ENCODE measurements at places on chromosomes 5 and 9.

DNA sequence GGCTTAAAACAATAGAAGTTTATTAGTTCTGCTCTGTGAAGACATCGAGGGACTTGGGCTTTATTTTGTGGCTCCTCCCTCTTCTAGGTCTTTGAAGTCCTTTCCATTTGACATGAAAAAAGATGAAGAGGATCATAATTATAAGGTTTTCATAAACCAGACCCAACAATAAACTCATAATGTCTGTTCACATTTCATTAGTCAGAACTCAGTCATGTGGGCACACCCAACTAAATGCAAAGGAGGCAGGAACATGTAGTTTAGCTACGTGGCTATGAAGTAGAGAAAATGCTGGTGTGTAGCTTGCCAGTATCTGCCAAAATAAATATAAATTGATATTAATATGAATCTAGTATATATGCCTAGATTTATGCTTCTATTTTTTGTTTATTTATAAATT is 393.9 kb upstream of the C9orf72 start:
- no peak for DNase-seq

GRCh38 chr9:131645078-131645776 is 94.6 kb downstream of the RAPGEF1 start:
- no peak for DNase-seq

DNA sequence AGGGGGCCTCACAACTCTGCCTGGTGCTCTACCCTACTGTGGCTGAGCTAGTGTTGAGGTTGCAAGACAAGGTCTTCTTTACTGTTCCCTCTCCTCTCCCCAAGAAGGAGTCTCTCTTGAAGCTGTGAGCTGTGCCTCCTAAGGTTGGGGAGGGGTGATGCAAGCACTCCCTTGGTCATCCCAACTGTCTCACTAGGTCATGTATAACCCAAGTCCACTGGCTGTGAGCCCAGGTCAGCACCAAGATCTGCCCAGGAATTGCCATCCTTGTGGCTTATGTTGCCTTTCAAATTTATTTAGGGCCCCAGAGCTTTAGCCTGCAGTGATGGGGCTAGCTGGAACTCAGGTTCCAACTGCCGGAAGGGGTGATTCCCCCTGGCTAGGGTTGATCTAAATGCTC is 10.3 kb upstream of the YTHDC2 start:
- no peak for DNase-seq

GRCh38 chr9:134984372-134985265 is 66.9 kb upstream of the FCN1 start:
- DNase-seq = no peak

DNA sequence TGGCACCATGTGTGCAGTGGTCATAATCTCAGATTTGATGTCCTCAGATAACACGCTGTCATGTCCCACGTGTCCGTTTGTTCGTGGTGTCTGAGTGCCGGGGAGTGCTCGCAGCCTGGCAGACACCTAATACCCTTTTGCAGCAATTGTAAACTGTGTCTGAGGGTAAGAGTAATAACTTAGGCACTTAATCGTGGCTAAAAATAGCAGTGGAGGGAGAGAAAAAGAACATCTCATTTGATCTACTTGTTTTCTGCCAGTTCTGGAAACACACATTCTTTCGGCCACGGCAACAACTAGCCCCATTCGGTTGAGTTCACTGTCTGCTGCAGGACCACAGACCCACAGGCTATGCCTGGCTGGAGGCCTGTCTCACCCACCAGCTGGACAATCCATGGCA is 16.5 kb downstream of the ADCY2 start:
- no peak for DNase-seq

DNA sequence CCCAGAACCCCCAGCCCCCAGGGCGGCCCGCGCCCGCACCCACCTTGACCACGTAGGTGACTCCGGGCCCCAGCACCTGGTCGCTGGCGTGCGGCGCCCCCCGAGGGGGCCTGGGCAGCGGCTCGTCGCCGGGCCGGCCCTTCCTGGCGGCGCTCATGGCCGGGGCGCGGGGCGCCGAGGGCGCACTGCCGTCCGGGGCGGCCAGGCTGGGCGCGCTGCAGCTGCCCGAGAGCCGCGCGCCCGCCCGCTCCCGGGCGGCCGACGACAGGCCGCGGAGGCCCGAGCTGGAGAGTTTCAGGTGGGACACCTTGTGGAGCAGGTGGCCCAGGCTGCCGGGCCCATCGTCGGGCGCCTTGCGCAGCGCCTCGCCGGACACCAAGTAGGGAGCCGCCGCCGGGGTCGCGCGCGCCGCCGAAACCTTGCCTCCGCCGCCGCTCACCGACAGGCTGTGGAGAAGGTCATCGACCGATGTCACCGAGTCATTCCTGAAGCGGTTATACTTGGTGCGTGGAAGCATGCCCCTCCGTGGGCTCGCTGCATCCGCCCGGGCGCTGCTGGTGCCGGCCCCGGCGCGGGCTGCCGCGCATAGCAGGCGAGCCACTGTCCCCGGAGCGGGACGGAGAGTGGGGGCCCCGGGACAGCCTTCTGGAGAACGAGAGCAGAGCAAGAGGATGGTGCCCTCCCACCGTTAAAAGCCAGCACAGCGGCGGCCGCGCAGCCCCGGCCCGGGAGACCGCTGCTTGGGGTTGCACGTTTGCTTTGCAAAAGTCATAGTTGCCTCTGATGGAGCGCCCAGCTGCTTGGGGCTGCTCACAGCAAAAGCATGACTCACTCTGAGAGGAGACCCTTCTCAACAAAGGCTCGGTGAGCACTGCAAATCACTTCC is at the start of gene SHC3:
Gene SHC3, minus strand, starts transcription at position 875 of the 886 bp plus-strand sequence. Its CDS starts 358 bp downstream, at position 517.
- no peak for DNase-seq

DNA sequence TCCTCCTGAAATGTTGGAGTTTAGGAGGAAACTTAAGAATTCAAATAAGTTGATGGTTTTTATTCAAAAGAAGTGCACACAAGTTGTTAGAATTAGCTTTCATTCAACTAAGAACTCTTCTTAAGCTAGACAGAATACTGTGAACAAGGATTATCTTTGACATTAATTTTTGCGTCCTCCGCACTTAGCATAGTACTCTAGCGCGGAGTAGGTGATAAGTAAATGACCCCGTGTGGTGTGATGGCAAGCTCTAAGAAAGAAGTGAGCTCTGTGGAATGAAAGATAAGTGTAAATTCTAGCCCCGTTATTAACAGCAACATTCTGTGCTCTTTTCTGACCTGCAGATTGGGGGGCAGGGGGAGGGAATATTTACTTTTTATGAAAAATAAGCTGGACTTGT is 1.0 kb downstream of the BRIX1 start:
- no peak for DNase-seq

- no peak for DNase-seq
Measured at GRCh38 chr5:160450164-160450932, 28.7 kb downstream of the PTTG1 start.

DNA sequence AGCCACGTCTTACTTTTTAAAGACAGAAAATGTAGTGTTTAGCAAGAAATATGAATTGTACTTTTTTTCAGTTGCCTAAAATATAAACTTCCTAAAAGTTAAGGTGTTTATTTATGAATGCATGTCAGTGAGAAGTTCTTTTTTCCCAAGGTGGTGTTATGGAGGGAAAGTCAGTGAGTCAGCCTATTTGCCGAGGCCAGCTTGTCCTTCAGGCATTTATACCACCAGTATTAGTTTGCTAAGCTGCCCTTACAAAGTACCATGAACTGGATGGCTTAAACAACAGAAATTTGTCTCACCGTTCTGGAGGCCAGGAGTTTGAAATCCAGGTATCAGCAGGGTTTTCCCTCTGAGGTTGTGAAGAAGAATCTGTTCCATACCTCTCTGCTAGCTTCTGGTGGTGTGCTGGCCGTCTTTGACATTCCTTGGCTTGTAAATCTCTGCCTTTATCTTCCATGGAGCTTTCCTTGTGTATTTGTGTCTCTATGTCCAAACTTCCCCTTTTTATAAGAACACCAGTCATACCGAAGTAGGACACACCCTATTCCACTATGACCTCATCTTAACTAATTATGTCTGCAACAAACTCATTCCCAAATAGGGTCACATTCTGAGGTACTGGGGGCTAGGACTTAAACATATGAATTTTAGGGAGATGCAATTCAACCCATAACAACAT is 38.4 kb downstream of the PRKACG start:
- DNase-seq = no peak

DNA sequence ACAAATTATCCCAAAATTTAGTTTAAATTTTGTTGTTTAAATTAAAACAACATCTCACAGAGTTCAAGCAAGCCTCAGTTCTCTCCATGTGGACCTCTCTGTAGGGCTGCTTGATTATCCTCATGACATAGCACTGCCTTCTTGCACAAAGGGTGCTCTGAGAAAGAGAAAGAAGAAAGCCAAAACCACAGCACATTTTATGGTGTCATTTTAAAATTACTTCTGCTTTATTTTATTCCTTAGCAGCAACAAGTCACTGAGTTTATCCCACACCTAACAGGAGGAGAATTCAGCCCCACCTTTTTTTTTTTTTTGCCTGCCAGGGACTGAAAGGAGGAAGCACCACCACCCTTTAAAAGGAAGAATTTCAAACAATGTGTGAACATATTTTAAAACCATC is 12.8 kb upstream of the KCNV2 start:
- no peak for DNase-seq

GRCh38 chr5:123810746-123811340 is 298.9 kb downstream of the CSNK1G3 start:
- DNase-seq = no peak

GRCh38 chr9:128416432-128417019 is 4.1 kb upstream of the CERCAM start:
- DNase-seq = no peak

GRCh38 chr9:102403514-102403913 is 591.6 kb upstream of the CYLC2 start:
- DNase-seq = no peak

DNA sequence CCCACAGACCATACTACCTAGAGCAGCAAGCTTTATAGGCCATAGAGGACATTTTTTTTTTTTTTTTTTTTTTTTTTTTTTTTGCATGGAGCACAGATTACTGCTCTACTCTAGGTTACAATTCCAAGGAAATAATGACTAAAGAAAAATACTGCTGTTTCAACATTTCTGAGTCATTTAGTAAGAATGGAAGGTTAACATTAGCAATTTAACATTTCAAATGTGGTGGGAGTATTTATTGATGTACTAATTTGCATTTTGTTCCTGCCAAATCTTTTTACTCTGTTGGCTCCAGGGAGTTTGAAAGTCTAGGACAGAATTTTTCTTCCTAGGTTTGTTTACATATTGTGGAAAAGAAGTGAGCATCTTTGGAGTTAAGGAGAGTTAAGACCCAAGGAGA is 142.1 kb upstream of the CCDC152 start:
- no peak for DNase-seq

GRCh38 chr5:87394411-87395165 is 18.1 kb downstream of the CCNH start:
- DNase-seq = no peak

DNA sequence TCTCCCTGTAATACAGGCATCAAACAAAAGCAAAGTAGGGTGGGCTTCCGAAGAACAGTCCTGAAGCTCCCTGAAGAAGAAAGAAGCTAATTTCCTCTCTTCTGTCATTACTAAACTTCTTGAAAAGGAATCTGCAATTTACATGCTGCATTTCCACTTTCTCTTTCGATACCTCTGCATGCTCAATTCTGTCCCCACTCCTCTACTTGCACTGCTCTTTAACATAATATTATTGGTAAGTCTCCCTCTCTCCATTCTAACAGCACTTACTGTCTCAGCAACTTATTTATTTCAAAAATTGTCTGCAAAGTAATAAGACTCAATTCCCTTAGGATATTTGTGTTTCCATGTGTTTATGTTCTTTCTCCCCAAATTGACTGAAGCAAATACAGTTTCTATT is 3.9 kb upstream of the PLPP1 start:
- no peak for DNase-seq

GRCh38 chr9:21835121-21835520 is 32.7 kb downstream of the MTAP start:
- no peak for DNase-seq

- DNase-seq = no peak
Measured at GRCh38 chr5:38925154-38925925, 79.5 kb downstream of the OSMR start.

- no peak for DNase-seq
Measured at GRCh38 chr9:6805532-6805931, 47.8 kb downstream of the KDM4C start.

- DNase-seq = no peak
Measured at GRCh38 chr5:77859306-77859705, 83.2 kb upstream of the TBCA start.

DNA sequence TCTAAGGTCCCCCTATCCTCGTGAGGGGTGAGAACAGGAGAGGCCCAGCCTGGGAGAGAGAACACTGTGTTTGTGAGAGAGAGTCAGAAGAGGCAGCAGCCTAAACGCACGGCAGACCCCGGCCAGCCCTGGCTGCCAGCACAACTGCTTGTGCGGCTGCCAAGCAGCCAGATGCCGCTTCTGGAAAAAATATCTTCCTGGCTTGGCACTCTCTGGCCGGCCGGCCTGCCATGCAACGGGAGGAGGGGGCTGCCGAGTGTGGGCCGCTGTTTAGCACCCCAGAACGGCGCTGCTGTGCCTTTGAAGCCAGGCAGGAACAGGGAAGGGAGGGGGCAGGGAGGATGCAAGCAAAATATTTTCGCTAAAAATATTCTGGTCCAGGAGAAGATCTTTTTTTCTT is 105.0 kb downstream of the FGF18 start:
- no peak for DNase-seq

- DNase-seq = peak; percentile 4
Measured at GRCh38 chr5:63125862-63126261, 547.2 kb downstream of the LRRC70 start.

DNA sequence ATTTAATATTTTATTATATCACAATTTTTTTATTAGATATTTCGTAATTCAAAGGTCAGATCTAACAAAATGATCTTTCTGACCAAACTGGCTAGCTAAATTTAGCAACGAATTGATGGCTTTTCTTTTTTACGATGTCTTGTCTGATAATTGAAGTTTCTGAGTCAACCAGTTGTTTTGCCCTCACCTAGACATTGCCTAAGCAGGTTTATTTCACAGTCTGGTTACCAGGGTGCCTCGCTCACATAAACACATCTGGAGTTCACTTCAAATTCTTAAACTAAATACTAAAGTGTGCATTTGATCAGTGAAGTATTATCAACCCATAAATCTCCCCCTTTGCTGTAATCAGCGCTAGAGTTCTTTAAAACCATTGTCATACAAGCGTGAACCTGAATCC is 448.3 kb downstream of the TLE4 start:
- DNase-seq = no peak

DNA sequence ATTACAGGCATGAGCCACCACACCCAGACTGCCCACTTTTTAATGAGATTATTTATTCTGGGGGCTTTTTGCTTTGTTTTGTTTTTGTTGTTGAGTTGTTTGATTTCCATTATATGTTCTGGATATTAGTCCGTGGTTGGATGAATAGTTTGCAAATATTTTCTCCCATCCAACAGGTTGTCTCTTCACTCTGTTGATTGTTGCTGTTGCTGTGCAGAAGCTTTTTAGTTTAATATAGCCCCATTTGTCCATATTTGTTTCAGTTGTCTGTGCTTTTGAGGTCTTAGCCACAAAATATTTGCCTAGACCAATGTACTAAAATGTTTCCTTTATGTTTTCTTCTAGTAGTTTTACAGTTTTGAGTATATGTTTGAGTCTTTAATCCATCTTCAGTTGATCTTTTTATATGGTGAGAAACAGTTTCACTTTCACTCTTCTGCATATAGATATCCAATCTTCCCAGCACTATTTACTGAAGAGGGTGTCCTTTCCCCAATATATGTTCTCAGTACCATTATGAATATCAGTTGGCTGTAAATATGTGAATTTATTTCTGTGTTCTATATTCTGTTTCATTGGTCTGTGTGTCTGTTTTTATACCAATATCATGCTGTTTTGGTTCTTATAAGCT is 30.2 kb upstream of the TBCA start:
- no peak for DNase-seq

GRCh38 chr5:436641-436975 is 6.4 kb upstream of the EXOC3 start:
- DNase-seq = no peak

GRCh38 chr5:50559955-50560354 is 106.5 kb upstream of the PARP8 start:
- DNase-seq = no peak

Measured in T1000 (cell line).